GM12878 (cell line): ENCODE measurements at places on chromosomes 2 and 18.

DNA sequence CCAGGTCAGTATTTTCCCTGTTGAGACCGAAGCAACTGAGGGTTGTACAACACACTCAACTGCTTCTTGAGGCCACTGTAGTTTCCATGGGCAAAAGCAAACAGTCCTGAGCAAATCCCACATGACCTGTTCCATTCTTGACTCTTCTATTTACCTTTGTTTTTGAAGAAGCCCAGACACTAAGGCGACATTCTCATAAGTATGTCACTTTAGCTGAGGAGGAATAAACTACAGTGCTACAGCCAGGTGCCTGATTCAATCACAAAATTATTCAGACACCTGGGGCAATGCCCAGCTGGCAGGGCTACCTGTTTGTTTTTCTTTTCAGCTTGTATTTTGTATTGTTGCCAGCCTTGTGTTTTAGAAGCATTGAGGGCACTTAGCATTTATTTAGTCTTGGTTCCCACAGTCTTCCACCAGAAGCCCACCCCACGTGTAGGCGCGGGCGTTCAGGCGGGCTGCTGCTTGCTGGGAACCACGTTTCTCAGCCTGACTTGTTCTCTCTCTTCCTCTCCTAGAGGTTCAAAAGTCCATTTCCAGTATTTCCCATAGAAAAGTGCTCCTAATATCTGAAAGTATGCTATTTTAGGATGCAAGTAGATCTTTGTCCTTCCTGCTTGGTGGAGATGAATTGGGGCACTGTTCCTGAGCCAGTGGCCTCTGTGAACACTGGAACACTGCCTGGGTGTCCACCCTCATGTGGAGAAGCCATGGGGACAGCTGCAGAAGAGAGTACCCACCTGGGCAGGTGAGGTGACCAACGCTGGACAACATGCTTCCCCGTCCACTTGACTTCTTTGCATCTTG is 99.0 kb upstream of the COPS8 start:
- H3K4me1 ChIP-seq = no peaks in the 10 kb centered on the region
- H3K27ac ChIP-seq = no peak overlapping the region

DNA sequence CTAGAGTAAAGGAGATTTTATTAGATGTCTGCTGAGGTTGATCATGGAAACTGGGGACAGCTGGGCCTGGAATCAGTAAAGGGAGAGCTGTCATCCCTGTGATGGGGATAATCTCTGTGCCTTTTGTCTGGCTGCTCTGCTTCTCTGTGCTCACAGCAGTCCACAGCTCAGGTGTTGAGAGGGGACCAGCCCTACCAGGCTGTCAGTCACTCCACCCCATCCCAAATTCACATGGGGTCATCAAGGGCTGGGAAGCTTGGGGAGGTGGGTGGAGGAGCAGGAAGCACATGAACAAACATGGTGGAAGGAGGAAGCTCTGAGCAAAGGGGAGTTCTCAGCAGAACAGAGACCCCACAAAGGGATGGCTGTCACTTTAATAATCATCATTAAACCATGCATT is 13.7 kb upstream of the LRRFIP1 start:
- H3K27me3 ChIP-seq = no peaks in the 10 kb centered on the region
- H3K36me3 ChIP-seq = no peaks in the 10 kb centered on the region
- no peak for DNase-seq
- H3K4me1 ChIP-seq = peaks cover 3% of the 10 kb centered on the region; the same call in 1 of the 2 replicates

DNA sequence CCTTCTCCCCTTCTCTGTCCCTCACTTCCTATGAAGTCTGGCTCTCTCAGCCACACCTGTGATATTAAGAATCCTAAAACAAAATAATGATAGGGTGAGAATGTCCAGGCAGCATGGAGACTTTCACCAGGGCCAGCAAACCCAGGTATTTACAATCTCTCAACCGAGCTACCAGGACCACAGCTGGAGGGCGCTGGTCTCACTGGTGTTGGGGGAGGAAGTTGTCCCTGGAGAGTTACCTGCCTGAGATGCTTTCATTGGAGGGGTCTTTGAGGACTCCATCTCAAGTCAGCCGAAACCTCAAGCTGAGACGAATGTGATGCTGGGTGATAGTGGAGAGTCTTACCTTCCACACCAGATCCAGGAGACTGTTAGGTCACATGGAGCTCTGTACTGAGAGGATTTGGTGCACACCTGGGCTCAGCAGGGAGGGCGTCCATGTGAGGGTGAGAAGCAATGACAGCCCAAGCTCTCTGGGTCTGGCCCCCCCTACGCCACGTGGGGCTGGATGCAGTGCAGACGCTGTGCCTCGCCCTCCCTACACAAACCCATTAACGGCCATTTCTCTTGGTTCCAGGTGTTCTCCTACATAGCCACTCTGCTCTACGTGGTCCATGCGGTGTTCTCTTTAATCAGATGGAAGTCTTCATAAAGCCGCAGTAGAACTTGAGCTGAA is 27.4 kb downstream of the MAL start:
- no peak overlapping the region for H3K4me3 ChIP-seq
- H3K4me1 ChIP-seq = peaks cover 30% of the 10 kb centered on the region
- H3K27ac ChIP-seq = no peak overlapping the region
- no peak for DNase-seq
- H3K27me3 ChIP-seq = no peaks in the 10 kb centered on the region
- H3K36me3 ChIP-seq = no peaks in the 10 kb centered on the region

GRCh38 chr2:222709191-222709891 is 37.9 kb downstream of the MOGAT1 start:
- peaks cover 8% of the 10 kb centered on the region for H3K4me1 ChIP-seq
- H3K36me3 ChIP-seq = no peaks in the 10 kb centered on the region
- no peak overlapping the region for H3K4me3 ChIP-seq
- H3K27me3 ChIP-seq = no peaks in the 10 kb centered on the region
- H3K27ac ChIP-seq = no peak overlapping the region

GRCh38 chr18:24500766-24501165 is 40.3 kb downstream of the HRH4 start:
- DNase-seq = no peak
- no peak overlapping the region for H3K27ac ChIP-seq
- H3K4me1 ChIP-seq = no peaks in the 10 kb centered on the region
- H3K36me3 ChIP-seq = no peaks in the 10 kb centered on the region
